ENCODE measurements at places on chromosomes 11 and 22.

DNA sequence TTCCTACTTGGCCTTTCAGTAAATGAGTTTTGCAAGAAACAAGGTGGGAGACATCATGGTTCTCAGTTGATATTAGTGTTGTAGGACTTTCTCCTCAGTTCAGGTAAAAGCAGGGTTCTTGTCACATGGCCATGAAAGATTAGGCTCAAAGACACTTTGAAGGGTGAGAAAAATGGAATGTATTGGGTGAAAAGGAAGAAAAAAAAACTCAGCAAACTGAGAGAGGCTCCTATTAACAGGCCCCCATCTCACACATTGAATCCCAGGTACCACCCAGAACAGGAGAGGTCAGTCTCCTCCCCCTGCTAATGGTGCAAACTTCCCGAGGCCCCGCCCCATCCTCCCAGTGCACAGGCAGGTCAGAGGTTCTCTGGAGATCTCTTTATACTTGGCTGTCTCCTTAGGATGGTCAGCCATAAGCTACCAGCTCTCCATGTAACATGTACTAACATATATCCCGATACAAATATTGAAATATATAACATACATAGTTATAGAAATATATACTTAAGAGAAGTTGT is 62.2 kb downstream of the MICAL2 start:
- no peak for DNase-seq

- no peak for DNase-seq
Observed at GRCh38 chr11:44306918-44307244, 3.1 kb downstream of the ALX4 start.

GRCh38 chr11:22688914-22689313 is 22.5 kb downstream of the GAS2 start:
- DNase-seq = no peak

DNA sequence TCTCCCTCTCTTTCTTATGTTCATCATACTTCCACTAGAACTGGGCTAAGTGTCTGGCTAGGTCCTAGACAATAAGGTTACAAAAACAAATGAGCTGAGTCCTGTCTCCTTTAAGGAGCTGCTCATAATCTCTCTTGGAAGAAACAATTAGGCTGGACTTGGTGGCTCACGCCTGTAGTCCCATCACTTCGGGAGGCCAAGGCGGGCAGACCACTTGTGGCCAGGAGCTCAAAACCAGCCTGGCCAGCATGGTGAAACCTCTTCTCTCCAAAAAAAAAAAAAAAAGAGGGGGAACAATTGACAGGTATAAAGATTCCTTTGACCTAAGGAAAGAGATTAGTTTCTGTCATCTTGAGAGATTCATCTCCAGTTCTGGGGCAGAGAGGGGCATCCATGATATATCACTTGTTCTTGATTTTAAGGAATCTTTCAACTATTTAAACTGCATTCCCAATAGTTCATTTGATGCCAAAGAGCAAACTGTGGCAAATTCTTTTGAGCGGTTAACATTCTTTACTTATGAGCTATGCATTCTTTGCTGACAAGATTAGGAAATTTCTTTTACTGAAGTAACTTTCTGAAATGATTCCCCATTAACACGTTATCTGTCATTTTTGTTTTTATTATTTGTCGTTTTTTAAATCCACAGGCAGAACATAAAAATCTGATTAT is 125.5 kb downstream of the C11orf87 start:
- DNase-seq = no peak

- peak; percentile 16 for DNase-seq
Observed at GRCh38 chr11:42524534-42525227, 787.1 kb upstream of the API5 start.

All from NCI-H748 treated with DMSO at 0.1 percent for 48 hours (cell line).